ENCODE measurements at places on chromosomes 1 and 21. TPM values are rescaled to one million over a fixed set of nuclear protein-coding genes. Genes with fewer than 3 reads are reported as not detected.

DNA sequence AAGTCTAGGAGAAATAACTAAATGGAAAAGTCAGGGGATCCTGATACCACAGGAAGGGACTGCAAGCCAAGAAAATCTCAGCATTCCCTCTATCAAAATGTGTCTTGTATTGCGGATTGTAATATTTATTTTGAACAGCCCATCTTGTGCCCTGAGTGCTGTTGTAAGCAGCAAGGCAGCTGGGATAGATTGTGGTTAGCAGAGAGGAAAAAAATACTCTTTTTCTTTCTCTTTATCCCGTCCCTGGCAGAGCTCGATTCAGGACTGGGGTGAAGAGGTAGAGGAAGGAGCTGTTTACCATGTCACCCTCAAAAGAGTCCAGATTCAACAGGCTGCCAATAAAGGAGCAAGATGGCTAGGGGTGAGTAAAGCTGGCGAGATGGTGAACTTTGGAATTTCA, 1.2 kb downstream of the RGL1 start:
- DNase-seq: no peak
- no peak overlapping the region for H3K27ac ChIP-seq
- H3K4me3 ChIP-seq: peak overlapping the region; percentile 87
- peaks cover 28% of the 10 kb centered on the region for H3K27me3 ChIP-seq

GRCh38 chr1:172670791-172671190, 11.9 kb downstream of the FASLG start:
- no peak for DNase-seq
- no peaks in the 10 kb centered on the region for H3K4me1 ChIP-seq
- H3K27ac ChIP-seq: no peak overlapping the region
- H3K4me3 ChIP-seq: no peak overlapping the region
- no peaks in the 10 kb centered on the region for H3K36me3 ChIP-seq

- no peak for DNase-seq
- H3K4me1 ChIP-seq: peaks cover 5% of the 10 kb centered on the region
- H3K27me3 ChIP-seq: no peaks in the 10 kb centered on the region
- no peak overlapping the region for H3K27ac ChIP-seq
- H3K36me3 ChIP-seq: no peaks in the 10 kb centered on the region
Measured at GRCh38 chr1:226710501-226710900, 28.6 kb downstream of the ITPKB start.

GRCh38 chr1:71490432-71490831, 409.6 kb upstream of the ZRANB2 start:
- H3K4me3 ChIP-seq: no peak overlapping the region
- no peaks in the 10 kb centered on the region for H3K4me1 ChIP-seq
- H3K27ac ChIP-seq: no peak overlapping the region
- no peaks in the 10 kb centered on the region for H3K36me3 ChIP-seq

- no peak overlapping the region for H3K27ac ChIP-seq
- DNase-seq: no peak
- H3K36me3 ChIP-seq: no peaks in the 10 kb centered on the region
- no peak overlapping the region for H3K4me3 ChIP-seq
- H3K27me3 ChIP-seq: no peaks in the 10 kb centered on the region
Measured at GRCh38 chr1:69913977-69914376, 291.4 kb downstream of the LRRC40 start.

DNA sequence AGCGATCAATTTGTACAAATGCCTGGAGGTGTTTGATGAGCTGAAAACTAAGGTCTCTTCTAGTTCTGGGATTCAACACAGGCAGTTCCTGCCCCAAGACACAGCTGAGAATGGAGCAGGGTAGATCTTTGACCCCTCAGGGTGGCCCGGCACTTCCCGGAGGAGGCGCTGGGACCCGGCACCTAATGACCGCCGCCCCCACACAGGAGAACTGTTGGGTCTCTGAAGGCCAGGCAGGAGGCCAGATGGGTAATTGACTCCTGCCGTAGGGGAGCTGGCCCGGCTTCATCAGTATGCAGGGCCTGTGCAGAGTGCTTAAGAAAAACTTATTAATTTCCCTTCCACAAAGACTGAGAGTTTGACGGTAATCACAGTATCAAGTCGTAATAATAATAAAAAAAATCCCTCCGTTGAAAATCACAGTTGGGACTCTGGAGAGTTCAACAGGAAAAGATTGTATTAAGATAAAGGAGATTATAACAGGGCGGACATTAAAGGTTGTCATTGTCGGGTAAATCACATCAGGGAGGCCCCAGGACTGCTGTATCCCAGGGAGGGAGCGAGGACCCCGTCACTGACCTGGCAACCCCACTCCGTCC, 51.7 kb downstream of the UBIAD1 start:
- H3K27me3 ChIP-seq: no peaks in the 10 kb centered on the region
- no peak for DNase-seq
- H3K27ac ChIP-seq: no peak overlapping the region
- no peak overlapping the region for H3K4me3 ChIP-seq

- no peak overlapping the region for H3K4me3 ChIP-seq
- no peaks in the 10 kb centered on the region for H3K4me1 ChIP-seq
- H3K36me3 ChIP-seq: no peaks in the 10 kb centered on the region
- DNase-seq: no peak
- H3K27ac ChIP-seq: no peak overlapping the region
Measured at GRCh38 chr1:60402816-60403215, 329.2 kb upstream of the C1orf87 start.

GRCh38 chr1:218671573-218671972, 326.4 kb downstream of the TGFB2 start:
- DNase-seq: no peak
- H3K4me3 ChIP-seq: no peak overlapping the region
- peaks cover 5% of the 10 kb centered on the region for H3K4me1 ChIP-seq
- no peaks in the 10 kb centered on the region for H3K36me3 ChIP-seq
- H3K27ac ChIP-seq: no peak overlapping the region

Gene SLC30A7
- total RNA-seq: 22.5 TPM

GRCh38 chr1:81430955-81431623, 369.6 kb upstream of the ADGRL2 start:
- H3K27me3 ChIP-seq: no peaks in the 10 kb centered on the region
- no peaks in the 10 kb centered on the region for H3K36me3 ChIP-seq
- H3K4me3 ChIP-seq: no peak overlapping the region
- H3K27ac ChIP-seq: peak overlapping the region; percentile 91

- no peak overlapping the region for H3K27ac ChIP-seq
- H3K4me3 ChIP-seq: no peak overlapping the region
- no peaks in the 10 kb centered on the region for H3K36me3 ChIP-seq
- no peak for DNase-seq
- H3K27me3 ChIP-seq: no peaks in the 10 kb centered on the region
- no peaks in the 10 kb centered on the region for H3K4me1 ChIP-seq
Measured at GRCh38 chr1:59707178-59707791, 107.5 kb upstream of the HOOK1 start.

Measured in GM23338 (cell line).